ENCODE measurements at places on chromosomes 2 and 18.
A peak's percentile ranks its signal among the peaks of the same experiment; 100 is the strongest.

GRCh38 chr2:130338793-130339345 lies 3.8 kb upstream of the IMP4 start:
- no peak for DNase-seq

- DNase-seq: no peak
Measured at GRCh38 chr2:133360190-133360589, 208.1 kb downstream of the NCKAP5 start.

- no peak for DNase-seq
Measured at GRCh38 chr2:74876081-74876886, 42.4 kb downstream of the HK2 start.

- DNase-seq: no peak
Measured at GRCh38 chr2:54983345-54984220, 66.7 kb downstream of the RTN4 start.

- DNase-seq: no peak
Measured at GRCh38 chr2:148967056-148967455, 71.4 kb upstream of the LYPD6B start.

- no peak for DNase-seq
Measured at GRCh38 chr18:45342166-45342565, 273.1 kb upstream of the SLC14A2 start.

GRCh38 chr2:217261452-217261851 lies 401.6 kb upstream of the TNP1 start:
- DNase-seq: no peak

GRCh38 chr2:145007093-145007959 lies 487.4 kb upstream of the ZEB2 start:
- DNase-seq: peak; percentile 39

- DNase-seq: no peak
Measured at GRCh38 chr2:84442888-84443287, 16.2 kb downstream of the SUCLG1 start.

- DNase-seq: no peak
Measured at GRCh38 chr18:21526463-21526862, 74.0 kb downstream of the ESCO1 start.

DNA sequence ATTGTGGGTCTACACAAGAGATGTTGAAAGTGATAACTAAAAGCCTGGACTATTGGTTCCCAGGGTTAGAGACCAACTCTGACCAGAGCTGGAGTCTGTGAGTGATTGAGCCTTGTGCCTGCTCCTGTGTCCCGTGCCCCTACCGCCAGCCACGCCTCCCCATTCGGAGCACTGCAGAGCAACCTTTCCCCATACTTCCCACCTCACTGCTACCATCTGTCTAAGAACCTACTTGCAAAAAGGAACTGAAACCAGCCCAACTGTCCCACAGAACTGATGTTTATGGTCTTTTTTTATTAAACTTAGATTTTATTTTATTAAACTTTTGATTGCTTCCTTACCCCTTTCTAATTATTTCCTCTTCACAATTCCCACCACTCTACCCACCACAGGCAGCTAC lies 300.3 kb upstream of the MGAT5 start:
- no peak for DNase-seq

DNA sequence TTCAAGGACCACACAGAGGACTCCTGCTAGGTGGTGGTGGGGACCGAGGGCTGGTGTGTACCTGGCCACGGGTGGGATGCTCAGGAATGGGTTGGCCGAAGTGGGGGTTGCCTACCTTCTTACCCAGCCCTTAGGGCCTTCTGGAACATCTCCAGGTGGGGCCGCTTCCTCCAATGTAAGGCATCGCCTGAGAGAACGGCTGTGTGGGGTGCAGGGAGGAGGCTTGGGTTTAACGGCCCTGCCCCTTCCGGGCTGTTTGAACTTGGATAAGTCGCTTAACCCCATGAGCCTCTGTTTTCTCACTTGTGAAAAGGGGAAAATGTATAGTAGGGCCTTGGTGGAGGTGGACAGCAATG lies 35.0 kb downstream of the EMILIN2 start:
- DNase-seq: no peak

DNA sequence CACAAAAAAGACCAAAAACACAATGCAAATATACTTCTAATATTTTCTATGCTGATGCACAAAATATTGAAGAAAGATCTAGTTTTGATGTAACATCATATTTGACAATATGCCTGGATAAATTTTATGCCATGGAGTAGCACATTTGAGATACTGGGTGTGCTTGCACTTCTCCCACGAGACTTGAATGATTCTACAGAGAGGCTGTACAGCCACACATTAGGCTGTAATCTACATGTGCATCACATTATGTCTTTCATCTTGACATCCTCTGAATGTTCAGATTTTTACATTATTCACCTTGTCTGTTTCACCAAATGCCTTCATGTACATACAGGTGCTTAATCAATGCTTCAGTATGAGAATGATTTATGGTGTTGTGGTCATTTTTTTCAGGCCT lies 756.4 kb upstream of the CDH7 start:
- no peak for DNase-seq

- DNase-seq: no peak
Measured at GRCh38 chr2:215027779-215028178, 110.6 kb downstream of the ABCA12 start.

DNA sequence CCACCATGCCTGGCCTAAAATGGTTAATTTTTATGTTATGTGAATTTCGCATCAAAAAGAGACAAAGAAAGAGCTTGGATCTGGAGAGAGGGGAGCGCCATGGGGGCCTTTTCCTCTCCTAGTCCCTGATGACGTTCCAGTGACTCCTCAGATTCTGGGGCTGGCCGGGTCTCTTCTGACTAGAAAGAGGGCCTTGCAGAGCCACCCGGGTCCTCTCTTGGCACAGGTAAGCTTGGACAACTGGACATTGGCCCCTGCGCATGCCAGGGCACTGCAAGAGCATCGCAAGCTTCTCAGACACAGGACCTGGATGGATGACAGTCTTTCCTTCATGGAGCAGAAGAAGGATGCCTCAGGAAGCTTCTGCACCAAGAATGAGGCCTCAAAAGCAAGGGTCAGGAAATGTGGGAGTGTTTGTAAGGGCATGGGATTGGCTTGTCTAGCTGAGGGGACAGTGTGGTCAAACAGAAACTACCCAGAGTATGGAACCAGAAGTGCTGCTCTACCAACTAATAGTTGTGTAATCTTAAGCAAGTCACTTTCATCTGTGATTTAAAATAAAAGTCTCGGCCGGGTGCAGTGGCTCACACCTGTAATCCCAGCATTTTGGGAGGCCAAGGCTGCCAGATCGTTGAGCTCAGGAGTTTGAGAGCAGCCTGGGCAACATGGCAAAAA lies 35.2 kb downstream of the FOSL2 start:
- no peak for DNase-seq

GRCh38 chr2:112869258-112869842 lies 32.8 kb upstream of the IL1B start:
- no peak for DNase-seq

GRCh38 chr2:227464851-227465250 lies 7.1 kb upstream of the AGFG1 start:
- DNase-seq: no peak

- no peak for DNase-seq
Measured at GRCh38 chr2:96099861-96100798, 16.2 kb downstream of the ADRA2B start.

- no peak for DNase-seq
Measured at GRCh38 chr18:24009651-24010333, 4.8 kb upstream of the TTC39C start.

DNA sequence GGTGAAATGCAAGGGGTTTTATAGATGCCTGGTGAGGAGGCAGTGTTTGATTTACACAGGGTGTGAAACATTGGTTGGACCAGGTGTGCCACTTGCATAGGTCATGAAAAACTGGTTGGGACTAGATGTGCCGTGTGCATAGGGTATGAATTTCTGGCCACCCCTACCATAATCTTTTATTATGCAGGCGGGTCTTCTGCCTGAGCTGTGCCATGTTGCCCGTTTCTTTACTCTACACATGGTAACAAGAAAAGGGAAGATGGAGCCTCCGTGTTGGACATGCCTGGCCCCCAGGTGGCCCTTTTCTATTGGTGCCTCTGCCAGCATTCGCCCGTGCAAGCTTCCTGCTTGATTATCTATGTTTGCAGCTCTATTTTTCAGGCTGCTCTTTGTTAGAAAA lies 805.4 kb downstream of the TRIB2 start:
- no peak for DNase-seq

Data from thoracic aorta (tissue), 2 donors.